Activated naive CD8-positive, alpha-beta T cell treated with anti-CD3 and anti-CD28 coated beads, Interleukin-2, amount 10 ng/mL, durations not matched to agents 7 days and 5 days (primary cell): ENCODE measurements at places on chromosomes 2 and 18. TPM values are rescaled to one million over a fixed set of nuclear protein-coding genes. Genes with fewer than 3 reads are reported as not detected.

The LDLRAD4 gene
- total RNA-seq: 40.3 TPM

The NMS gene
- not detected for total RNA-seq

The CNGA3 gene
- not detected for total RNA-seq

The CHST10 gene
- total RNA-seq: 5.5 TPM

The TOGARAM2 gene
- total RNA-seq: 5.3 TPM

The PLB1 gene
- total RNA-seq: 0.43 TPM

The ERBB4 gene
- total RNA-seq: not detected

The IL1RN gene
- 4.0 TPM for total RNA-seq

The GCKR gene
- not detected for total RNA-seq

The MBP gene
- 148 TPM for total RNA-seq

The TFPI gene
- total RNA-seq: 0.11 TPM

DNA sequence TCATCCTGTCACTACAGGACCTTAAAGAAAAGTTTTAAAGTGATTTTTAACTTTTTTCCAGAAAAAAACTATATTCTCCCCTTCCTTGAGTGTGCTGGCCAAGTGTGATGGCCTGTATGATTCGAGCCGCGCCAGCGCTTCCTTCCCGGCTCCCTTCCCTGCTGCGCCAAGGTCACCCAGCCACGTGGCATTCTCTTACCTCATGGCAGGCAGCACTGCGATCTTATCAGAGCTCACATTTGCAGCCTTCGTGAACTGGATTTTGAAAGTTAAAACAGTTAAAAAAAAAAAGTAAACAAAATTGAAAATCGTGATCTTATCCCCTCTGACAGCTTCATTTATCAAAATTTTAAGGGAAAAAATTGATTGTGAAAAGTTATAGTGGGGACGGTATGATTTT, 279.8 kb downstream of the PTGR3 start:
- no peak for DNase-seq

GRCh38 chr2:192438239-192438638, 243.5 kb upstream of the TMEFF2 start:
- no peak for DNase-seq

- no peak for DNase-seq
Measured at GRCh38 chr2:135839713-135840112, 2.7 kb upstream of the LCT start.

GRCh38 chr2:232444409-232445148, 11.4 kb upstream of the ALPI start:
- DNase-seq: peak; percentile 67

DNA sequence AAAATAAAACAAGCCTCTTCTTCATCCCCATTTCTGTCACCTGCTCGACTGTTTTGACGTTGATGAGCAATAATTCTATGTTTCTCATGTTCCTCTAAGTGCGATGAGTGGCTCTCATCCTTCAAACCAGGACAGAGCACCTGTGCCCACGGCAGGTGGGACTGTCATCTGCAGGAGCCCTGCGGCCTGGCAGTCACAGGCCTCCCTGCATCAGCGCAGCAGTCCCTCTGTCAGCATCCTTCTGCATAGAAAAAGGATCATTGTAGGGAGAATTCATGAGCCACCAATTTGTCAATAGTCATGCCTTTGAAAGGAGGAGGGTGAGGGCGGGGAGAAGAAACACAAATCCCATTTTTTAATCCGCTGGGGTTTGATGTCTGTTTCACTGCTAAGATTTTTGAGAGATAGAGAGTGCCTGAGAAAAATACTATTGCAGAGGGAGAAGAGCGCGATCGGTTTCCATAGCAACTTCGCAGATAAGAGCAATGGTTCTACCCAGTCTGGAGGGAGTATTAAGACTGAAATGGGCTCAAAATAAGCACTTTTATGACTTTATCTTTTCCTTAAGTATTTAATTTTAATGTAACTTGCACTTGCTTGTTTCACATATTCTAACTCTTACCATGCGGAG, 234.3 kb upstream of the NCKAP5 start:
- DNase-seq: no peak

GRCh38 chr2:29113891-29114321, 1.3 kb upstream of the CLIP4 start:
- DNase-seq: no peak

GRCh38 chr2:109175350-109175678, 46.3 kb downstream of the SH3RF3 start:
- DNase-seq: no peak

- DNase-seq: peak; percentile 72
Measured at GRCh38 chr2:174486563-174487107, at the start of gene GPR155. TSS of gene GPR155 (minus strand) at chr2:174487029. CDS start at chr2:174481956, 5,073 bp downstream.

GRCh38 chr2:15706424-15706823, 114.8 kb downstream of the DDX1 start:
- DNase-seq: no peak

DNA sequence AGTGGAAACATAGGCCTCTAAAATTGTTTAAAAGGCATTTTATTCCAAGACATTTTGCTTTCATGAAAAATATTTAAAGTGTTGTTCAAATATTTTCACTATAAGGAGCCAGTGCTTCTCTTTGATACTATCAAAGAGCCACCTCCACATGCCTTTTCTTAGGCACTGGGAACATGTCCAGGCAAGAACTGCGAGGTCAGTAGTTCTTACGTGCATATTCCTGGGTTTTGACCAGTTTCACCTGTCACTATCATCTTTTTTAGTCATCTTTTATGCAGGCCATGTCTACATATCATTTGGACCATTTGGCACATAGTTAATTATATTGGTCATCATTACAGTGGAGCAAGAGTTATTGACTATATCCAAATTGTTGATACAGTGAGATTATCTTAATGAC, 195.3 kb downstream of the CCDC85A start:
- no peak for DNase-seq

GRCh38 chr2:179336782-179337534, 72.3 kb upstream of the SESTD1 start:
- no peak for DNase-seq

- no peak for DNase-seq
Measured at GRCh38 chr2:148989882-148990493, 48.5 kb upstream of the LYPD6B start.

GRCh38 chr2:152815634-152816257, 97.3 kb downstream of the ARL6IP6 start:
- DNase-seq: no peak
